ENCODE measurements at places on chromosomes 7 and 10. TPM values are rescaled to one million over a fixed set of nuclear protein-coding genes. Genes with fewer than 3 reads are reported as not detected.

Gene GPR15LG
- total RNA-seq = not detected

Gene CDH23
- 1.4 TPM for total RNA-seq

DNA sequence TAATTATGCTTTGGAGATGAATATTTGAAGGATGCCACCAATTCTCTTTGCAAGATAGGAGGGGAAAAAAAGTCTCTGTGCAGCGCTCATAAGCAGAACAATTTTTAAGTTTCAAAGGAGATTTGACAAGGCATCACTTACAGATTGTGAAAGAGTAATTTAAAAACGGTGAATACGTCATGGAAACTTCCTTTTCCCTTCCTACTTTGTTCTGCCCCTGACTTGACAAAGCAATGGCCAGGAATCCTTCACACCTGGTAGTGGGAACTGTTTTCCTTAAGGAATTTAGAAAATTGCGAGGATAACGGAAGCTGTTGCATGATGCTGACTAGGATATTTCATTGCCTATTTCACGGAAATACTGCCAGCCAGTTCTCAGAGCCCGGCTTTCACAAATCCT is 16.7 kb downstream of the FAM107B start:
- no peak overlapping the region for H3K27ac ChIP-seq
- no peaks in the 10 kb centered on the region for H3K36me3 ChIP-seq
- no peak for DNase-seq
- H3K4me3 ChIP-seq = no peak overlapping the region
- H3K4me1 ChIP-seq = peaks cover 5% of the 10 kb centered on the region

DNA sequence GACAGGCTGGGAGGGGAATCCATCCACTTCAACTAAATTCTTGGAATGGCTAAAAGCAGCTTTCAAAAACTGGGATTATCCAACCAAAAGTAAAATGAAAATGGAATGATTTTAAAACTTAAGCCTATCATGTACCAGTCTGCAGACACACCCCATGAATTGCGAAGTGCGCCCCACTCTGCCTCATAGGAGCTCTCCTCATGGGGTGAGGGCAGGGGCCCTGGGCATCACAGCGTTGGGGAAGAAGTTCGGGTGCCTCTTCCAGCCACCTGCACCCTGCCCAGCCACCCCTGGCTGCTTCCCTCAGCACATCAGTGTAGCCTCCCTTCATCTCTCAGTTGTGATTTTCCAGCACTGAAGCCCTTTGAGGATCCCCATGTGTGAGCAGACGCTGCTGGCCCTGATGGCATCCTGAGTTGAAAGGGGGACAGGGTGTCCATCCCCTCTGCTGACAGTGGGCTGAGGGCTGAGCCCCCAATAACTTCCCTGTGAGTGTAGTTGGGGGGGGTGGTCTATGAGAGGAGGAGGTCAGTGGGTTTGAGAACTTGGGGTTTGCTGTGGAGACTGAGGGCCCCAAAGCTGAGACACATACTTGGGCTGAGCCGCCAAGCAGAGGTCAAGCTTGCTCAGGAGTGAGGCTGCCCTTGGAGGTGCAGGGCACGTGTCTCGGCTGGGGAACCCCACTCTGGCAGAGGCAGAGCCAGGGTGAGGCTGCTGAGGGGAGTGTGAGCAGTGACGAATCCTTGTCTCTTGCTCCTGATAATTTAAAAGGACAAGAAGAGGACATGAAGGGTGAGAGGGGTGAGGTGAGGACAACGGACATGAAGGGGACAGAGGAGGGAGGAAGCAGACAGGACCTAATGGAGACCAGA is 542.1 kb downstream of the TCERG1L start:
- no peaks in the 10 kb centered on the region for H3K4me1 ChIP-seq
- no peaks in the 10 kb centered on the region for H3K36me3 ChIP-seq
- no peak for DNase-seq
- no peak overlapping the region for H3K4me3 ChIP-seq
- no peak overlapping the region for H3K27ac ChIP-seq

- H3K27me3 ChIP-seq = no peaks in the 10 kb centered on the region
- DNase-seq = no peak
- no peak overlapping the region for H3K4me3 ChIP-seq
- no peak overlapping the region for H3K27ac ChIP-seq
- H3K36me3 ChIP-seq = no peaks in the 10 kb centered on the region
- no peaks in the 10 kb centered on the region for H3K4me1 ChIP-seq
These were observed 52.6 kb upstream of the PCBD1 start for GRCh38 chr10:70940834-70941568.

DNA sequence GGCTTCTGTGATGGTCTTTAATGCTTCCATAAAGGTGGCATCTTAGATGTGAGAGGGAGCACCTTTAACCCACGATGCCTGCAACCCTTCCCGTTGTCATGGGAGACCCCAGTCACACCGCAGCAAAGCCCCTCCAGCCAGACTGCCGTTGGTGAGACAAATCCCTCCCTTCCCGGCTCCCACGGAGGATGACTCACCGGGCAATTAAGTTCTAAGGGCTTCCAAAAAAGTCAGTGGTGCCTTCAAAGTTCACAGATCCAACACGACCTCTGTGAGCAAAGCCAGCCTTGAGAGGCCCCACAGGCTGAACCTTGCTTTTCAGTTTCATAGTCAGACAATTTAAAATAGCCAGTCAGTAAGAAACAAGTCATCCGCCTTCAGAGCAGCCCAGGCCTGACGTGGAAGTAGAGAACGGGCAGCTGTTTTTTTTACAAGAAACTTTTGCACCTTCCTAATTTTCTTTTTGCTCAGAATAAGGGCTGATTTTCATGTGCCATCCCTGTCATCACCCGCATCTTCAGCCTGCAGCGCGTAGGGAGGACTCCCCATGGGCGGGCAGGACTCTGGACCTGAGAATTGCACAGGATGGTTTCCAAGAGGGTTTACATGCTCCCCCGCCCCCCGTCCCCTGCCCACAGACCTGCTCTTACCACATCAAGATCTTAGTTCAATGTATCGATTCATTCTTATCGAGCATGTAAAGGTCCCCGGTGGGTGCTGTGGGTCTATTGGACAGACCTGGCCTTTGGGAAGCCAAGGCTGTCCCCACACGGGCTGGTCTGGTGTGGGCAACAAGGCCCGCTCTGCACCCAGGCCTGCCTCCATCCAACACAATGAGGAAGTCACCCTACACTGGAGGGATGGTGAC is 333.9 kb downstream of the DNAJB6 start:
- peaks cover 20% of the 10 kb centered on the region for H3K4me1 ChIP-seq
- no peak overlapping the region for H3K27ac ChIP-seq
- peaks cover 37% of the 10 kb centered on the region for H3K27me3 ChIP-seq

- no peak for DNase-seq
- no peak overlapping the region for H3K27ac ChIP-seq
- peaks cover 5% of the 10 kb centered on the region for H3K27me3 ChIP-seq
These were observed 115.8 kb downstream of the SORBS1 start for GRCh38 chr10:95445223-95445836.

Gene FRG2B
- not detected for total RNA-seq

Gene GJD4
- total RNA-seq = not detected

DNA sequence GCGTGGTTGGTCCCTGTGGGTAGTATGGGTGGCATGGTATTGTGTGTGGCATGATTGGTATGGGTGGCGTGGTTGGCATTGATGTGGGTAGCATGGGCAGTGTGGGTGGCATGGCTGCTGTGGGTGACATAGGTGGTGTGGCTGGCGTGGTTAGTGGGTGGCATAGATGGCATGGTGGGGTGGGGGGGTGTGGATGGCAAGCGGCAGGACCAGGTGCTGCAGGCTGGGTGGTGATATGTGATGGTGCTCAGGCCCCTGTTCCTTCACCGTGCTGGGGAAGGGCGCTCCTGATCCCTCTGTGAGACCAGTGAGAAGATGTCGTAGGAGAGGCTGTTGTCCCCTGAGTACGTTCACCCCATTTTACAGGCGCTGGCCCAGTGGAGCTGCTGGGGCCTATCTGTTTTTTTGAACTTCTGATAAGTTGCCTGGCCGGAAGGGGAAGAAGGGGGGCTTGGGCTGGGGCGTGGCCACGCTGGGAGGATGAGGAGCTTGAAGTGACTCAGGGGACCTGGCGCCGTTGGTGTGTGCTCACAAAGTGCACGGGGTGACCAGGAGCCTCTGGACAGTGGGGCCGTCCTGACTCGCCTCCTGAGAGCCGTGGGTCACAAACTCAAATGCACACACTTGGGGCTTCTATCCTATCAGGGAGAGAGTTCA is 17.5 kb downstream of the INPP5A start:
- peak overlapping the region; percentile 58 for H3K27ac ChIP-seq
- H3K27me3 ChIP-seq = no peaks in the 10 kb centered on the region
- peaks cover 37% of the 10 kb centered on the region for H3K4me1 ChIP-seq

Gene CREB5
- 2.4 TPM for total RNA-seq

DNA sequence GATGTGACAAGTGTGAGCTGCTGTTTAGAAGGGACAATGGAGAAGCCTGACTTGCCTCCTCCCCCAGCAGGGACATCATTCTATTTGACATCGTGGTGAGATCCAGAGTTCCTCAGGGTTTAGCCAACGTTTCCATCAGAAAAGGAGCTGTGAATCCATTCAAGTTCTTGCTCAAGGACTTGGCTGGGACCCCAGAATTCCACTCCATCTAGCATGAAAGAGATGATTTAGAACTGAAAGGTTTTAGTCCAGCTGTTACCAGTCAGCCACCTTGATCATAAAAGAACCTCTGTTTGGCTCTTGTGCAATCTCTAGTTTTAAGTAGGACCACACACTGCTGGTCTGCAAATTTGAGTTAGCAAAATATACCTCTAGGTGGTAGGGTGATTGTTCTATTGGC is 337.6 kb downstream of the FRMD4A start:
- no peak overlapping the region for H3K27ac ChIP-seq
- peaks cover 3% of the 10 kb centered on the region for H3K4me1 ChIP-seq
- DNase-seq = no peak
- H3K4me3 ChIP-seq = no peak overlapping the region

Gene CRPPA
- 1.9 TPM for total RNA-seq

DNA sequence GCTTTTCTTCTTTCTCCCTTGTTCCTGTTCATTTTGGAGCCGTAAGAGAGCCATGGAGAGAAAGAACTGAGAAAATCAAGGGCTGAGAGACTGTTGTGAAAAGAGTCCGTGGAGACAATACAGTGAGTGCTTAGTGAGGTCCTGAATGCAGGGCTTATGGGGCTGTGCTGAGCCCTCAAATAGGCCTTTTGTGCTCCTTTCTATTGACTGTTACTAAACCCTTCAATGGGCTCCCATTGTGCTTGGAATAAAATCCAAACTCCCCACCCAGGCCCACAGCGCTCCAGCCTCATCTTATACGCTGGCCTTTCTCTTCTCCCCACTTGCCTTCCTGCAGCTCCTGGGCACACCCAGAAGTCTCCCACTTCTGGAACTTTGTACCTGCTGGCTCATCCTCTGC is 243.1 kb upstream of the HABP2 start:
- H3K36me3 ChIP-seq = no peaks in the 10 kb centered on the region
- no peak overlapping the region for H3K27ac ChIP-seq
- no peaks in the 10 kb centered on the region for H3K27me3 ChIP-seq
- H3K4me3 ChIP-seq = no peak overlapping the region
- no peak for DNase-seq

GRCh38 chr10:6008497-6009142 is 31.3 kb upstream of the IL15RA start:
- no peak for DNase-seq
- H3K36me3 ChIP-seq = peaks cover 45% of the 10 kb centered on the region
- H3K4me1 ChIP-seq = peaks cover 26% of the 10 kb centered on the region
- H3K27me3 ChIP-seq = peaks cover 7% of the 10 kb centered on the region

DNA sequence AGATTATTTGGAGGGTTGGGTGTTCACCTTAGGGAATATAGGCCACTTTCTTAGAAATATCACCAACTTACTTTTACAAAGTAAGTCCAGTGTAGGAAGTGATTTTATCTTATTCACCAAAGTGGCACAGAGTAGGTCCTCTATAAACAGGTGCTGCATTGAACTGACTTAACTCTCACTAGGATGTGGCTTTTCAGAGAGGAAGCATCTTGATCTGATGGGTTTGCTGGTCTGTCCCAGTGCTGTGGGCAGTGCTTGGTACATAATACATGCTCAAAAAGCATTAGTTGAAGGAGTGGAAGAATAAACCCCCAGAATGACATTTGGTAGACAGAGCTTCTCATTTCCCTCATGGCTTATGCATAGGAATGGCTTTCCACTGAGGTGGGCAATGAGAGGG is 334.7 kb downstream of the LRMDA start:
- H3K27ac ChIP-seq = no peak overlapping the region
- DNase-seq = no peak
- no peaks in the 10 kb centered on the region for H3K36me3 ChIP-seq
- H3K4me1 ChIP-seq = no peaks in the 10 kb centered on the region

GRCh38 chr7:113891828-113892227 is 27.0 kb downstream of the PPP1R3A start:
- H3K36me3 ChIP-seq = no peaks in the 10 kb centered on the region
- H3K4me1 ChIP-seq = no peaks in the 10 kb centered on the region
- DNase-seq = no peak

DNA sequence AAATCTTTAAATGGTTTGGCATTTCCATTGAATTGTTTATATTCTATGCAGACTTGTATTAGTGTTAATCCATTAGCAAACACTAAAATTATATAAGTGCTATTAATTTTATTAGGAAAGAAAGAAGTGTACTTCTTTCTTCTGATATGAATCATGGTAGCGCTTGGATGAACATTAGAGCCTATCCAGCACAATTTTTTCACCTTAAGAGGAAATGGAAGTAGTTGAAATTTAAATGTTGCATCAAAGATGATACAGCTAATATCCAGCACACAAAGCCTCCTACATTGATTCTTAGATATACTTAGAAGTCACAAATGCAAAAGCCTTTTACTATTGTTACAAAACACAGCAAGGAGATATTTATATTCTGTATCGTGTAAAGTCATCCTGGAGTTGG is 174.5 kb downstream of the AHR start:
- peaks cover 8% of the 10 kb centered on the region for H3K27me3 ChIP-seq
- no peaks in the 10 kb centered on the region for H3K36me3 ChIP-seq
- no peak overlapping the region for H3K4me3 ChIP-seq
- no peak for DNase-seq
- no peaks in the 10 kb centered on the region for H3K4me1 ChIP-seq

DNA sequence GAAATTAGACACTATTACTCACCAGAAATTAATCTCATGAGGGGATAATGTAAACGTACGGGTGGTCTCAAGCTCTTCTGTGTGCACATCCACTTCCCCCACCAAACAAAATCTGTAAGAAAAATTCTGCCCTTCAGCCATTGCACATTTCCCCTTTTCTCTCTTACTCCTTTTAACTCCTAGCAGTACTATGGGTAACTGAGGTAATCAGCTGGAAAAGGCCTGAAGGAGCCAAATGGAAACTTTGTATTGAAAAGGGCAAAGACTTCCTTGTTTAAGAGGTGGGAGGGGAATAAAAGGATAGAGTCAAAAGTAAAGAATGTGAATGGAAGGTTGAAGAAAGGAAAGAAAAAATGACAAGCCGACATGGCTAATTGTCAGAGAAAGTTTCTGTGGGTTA is 273.8 kb downstream of the RNLS start:
- no peak overlapping the region for H3K4me3 ChIP-seq
- DNase-seq = no peak
- no peak overlapping the region for H3K27ac ChIP-seq
- no peaks in the 10 kb centered on the region for H3K27me3 ChIP-seq

Measured in activated naive CD8-positive, alpha-beta T cell treated with anti-CD3 and anti-CD28 coated beads for 36 hours (primary cell).